ENCODE measurements at places on chromosomes 16 and 17. TPM values are rescaled to one million over a fixed set of nuclear protein-coding genes. Genes with fewer than 3 reads are reported as not detected.

- DNase-seq: no peak
Observed at GRCh38 chr17:55986817-55987216, 166.5 kb upstream of the ANKFN1 start.

- no peak for DNase-seq
Observed at GRCh38 chr17:37478187-37478586, 11.5 kb upstream of the DUSP14 start.

DNA sequence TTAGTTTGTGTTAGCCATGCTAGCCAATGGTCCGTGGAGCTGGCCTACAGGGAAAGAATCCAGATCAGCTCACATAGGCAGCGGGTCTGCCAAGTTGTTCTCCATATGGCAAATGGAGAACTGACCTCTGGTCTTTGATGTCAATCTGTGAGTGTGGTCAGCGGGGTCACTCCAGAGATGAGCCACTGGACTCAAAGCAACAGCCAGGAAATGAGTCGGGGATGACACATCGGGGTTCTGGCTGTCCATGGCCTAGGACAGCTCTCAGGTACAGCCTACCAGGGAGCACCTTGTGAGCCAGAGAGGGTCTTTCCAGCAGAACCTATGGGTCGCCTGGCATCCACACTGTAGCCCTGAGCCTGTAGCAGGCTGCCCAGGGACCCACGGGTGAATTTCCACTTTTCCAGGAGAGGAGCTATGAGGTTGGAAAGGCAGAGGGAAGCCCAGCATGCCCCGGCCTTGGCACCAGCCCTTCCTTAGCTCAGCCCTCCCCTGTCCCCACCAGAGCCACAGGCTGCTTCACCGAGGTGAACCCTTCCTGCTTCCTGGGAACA, 203.0 kb upstream of the TNRC6C start:
- DNase-seq: no peak

DNA sequence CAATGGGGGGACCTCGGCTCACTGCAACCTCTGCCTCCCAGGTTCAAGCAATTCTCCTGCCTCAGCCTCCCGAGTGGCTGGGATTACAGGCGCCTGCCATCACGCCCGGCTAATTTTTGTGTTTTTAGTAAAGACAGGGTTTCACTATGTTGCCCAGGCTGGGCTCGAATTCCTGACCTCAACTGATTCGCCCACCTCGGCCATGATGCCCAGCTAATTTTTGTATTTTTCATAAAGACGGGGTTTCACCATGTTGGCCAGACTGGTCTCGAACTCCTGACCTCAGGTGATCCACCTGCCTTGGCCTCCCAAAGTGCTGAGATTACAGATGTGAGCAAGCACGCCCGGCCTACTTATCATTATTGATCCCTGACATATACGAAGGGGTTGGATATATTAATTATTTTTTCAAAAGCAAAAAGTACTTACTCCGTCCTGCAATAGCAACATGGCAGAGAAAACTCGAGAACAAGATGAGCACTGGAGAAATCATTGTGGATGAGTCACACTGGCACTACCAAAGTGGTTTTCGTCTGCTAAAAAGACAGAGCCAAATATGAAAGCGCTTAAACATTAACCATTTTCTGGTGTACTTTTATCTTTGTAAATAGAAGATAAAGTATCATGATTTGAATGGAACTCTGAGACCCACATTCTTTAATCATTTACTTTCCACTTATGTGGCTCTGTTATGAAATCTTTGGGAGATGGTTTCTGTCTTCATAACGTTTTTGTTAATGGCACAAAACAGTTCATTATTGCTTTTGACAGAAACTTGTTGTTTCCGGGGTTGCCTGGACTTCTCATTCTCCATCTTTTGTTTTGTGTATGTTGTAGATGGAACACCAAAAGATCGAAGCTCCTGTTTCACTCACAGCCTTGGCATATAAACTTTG, at the start of gene APOH:
Gene APOH (minus strand): TSS at position 529 of the 896 bp plus-strand sequence. CDS start 36 bp downstream, at position 493.
- DNase-seq: no peak

- DNase-seq: no peak
Observed at GRCh38 chr17:82441691-82442487, 8.7 kb downstream of the CYBC1 start.

DNA sequence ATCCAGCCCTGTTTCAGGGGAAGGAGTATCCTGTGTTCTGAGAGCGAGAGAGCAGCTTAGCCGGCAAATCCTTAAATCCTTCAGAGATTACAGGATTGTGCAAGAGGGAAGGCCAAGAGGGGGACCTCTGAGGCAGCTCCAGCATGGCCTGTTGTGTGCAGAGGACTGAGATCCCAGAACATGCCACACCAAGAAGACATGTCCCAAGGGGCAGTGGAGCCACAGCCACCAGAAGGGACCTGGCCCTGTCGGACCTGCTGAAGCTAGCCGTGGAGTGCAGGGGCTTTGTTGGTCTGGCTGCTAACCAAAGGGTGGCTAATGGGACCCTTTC, 1.6 kb upstream of the MRC2 start:
- no peak for DNase-seq

Gene TBKBP1
- polyA plus RNA-seq: 38.6 TPM

Gene ABCA6
- 12.0 TPM for polyA plus RNA-seq

Gene ALOX12
- 0.79 TPM for polyA plus RNA-seq

Measured in hindlimb muscle (tissue), 1 donor.